Activated CD8-positive, alpha-beta memory T cell treated with anti-CD3 and anti-CD28 coated beads for 1 hour (primary cell): ENCODE measurements at places on chromosomes 2 and 18.

GRCh38 chr18:23967321-23968089 lies 47.0 kb upstream of the TTC39C start:
- no peak for DNase-seq

DNA sequence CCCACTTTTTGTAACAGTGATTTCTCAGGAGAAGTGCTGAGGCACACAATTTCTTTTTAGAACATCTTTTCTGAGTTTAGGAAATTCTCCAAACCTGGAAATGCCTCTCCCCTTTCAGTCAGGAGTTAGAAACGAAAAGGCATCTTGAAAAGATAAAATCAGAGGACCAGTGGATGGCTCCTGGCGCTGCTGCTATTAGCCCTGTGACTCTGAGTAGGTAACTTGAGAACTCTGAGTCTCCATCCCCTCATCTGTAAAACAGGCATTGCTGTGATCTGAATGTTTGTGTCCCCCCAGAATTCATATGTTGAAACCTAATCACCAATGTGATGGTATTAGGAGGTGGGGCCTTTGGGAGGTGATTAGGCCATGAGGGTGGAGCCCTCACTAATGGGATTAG lies 50.2 kb downstream of the EHD3 start:
- no peak for DNase-seq

GRCh38 chr18:68721681-68722583 lies 7.0 kb upstream of the TMX3 start:
- no peak for DNase-seq

- DNase-seq, result no peak
Measured at GRCh38 chr18:24212939-24213338, 74.1 kb downstream of the CABYR start.

DNA sequence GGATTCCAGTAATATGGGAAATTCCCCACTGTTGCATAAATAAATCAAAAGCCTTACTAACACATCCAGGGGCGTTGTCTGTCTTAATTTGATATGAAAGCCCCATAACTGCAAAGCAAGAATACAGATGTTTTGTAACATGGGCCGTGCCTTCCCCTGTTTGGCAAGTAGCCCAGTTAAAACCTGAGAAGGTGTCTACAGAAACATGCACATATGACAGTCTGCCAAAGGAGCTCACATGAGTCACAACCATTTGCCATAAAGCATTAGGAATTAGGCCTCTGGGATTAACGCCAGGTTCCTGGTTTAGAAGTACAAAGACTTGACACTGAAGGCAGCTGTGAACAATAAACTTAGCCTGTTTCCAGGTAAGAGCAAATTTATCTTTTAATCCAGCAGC lies 43.1 kb upstream of the LONRF2 start:
- DNase-seq, result no peak

DNA sequence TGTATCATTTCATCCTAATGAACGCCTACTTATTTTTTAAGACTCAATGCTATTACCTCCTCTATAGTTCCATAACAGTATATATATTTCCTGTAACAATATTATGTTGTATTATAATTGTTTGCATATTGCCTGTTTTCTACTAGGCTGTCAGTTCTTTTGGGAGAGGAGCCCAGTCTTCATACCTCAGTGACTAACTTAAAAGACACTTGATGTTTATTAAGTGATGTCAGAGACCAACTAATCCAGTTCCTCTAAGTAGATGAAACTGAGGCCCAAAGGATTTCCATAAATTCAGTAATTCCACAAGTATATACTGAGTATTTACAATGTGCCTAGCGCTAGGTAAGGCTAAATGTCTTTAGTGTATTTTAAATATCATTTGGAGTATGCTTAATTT lies 48.9 kb upstream of the AAK1 start:
- DNase-seq, result no peak

DNA sequence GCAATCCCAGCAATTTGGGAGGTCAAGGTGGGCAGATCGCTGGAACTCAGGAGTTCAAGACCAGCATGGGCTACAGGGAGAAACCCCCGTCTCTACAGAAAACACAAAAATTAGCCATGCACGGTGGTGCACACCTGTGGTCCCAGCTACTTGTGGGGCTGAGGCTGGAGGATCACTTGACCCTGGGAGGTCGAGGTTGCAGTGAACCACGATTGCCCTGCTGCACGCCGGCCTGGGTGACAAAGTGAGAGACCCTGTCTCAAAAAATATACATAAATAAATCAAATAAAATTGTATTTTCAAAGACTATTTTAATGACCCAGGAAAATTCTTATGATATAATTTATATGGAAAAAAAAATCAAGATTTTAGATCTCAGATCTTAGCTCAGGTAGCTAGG lies 191.5 kb downstream of the ZFP36L2 start:
- DNase-seq, result no peak

- no peak for DNase-seq
Measured at GRCh38 chr2:85831735-85832134, 57.1 kb downstream of the ST3GAL5 start.

DNA sequence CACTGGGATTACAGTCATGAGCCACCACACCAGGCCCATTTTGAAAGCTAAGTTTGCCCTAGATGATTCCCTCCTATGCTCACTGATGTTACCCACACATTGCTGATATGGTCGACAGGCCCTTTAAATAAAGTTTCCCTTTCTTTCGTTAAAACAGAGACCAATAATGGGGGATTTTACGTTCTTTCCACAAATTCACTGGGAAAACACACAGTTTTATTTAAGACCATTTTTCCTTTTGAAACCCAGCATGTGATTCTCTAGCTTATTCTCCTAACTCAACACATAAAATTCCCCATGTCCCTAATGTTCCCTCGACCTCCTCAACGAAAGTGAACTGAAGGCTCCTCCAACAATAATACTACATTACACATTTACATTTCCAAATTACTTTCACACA lies 223.2 kb downstream of the ANAPC1 start:
- no peak for DNase-seq

DNA sequence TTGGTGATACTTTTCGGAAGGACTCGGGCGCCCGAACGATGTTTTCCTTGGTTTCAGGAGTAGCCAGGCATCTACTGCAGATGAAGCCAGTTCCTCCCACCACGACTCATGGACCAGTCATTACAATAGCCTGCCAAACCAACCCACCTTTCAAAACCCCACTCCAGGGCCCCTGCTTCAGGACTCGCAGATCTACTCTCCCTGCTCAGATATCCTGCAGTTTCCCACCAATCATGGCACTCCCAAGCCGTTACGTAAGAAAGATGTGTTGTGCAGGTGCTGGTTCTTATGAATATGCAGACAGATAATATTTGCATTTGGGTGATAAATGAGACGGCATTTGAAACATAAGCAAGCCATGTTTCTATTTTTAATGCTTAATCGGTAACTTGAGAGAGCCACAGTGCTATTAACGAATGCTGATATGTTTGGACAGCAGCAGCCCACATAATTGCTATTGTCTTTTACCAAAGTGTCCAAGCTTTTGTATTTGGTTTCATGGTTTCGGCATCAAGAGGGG lies 3.5 kb upstream of the CYS1 start:
- DNase-seq, result no peak

- peak; percentile 3 for DNase-seq
Measured at GRCh38 chr18:3995476-3996102, 459.5 kb downstream of the DLGAP1 start.
